ENCODE measurements at places on chromosomes 6 and 20.

GRCh38 chr6:167056370-167056769, 57.2 kb downstream of the CEP43 start:
- DNase-seq = no peak

DNA sequence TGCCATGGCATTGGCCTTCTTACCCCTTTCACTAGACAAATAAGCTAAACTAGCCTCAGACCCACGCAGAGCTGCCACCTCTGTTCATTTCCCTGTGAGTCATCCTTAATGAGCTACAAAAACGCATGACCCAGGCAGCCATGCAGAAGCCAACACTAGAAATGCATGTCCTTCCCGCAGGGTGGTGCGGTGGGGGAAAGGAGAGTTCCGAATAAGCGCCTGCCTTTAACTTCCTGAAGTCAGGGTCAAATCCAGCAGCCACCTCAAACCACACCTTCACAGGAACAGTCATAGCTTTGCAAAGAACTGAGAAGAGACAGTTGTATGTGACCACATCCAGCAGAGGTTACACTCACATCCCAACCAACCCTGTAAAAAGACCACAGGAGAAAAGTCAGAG, 40.4 kb downstream of the IRF4 start:
- DNase-seq = no peak

DNA sequence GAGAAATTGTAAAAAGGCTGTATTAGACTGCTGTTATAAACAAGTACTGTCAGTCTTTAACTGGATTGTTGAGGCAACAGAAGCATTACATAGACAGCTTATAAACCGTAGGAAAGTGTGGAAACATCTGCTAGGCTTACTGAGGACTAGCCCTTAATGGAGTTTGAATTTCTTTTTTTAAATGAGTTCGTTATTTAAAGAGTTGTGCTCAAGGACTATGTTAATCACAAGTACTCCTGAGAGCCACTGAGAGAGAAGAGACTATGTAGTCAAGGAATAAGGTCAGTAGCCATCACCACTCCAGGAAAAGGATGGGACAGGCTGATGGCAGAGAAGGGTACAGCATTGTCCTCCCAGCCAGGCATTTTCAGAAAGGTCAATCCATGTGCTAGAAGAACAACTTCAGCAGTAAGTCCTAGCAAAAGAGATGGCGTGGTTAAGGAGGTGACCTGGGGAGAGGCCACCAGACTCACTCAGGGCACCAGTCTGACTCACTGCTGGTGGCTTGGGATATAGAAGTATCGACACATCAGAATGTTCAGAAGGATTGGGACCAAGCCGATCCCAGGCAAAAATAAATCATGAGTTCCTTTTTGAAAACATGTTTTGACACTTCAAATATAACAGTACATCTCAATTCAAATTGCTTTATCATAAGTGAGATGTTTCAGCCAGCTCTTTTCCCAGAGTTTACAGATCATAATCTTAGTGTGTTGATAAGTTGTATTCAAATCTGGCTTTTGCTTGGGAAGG, 6.4 kb downstream of the RPS12 start:
- no peak for DNase-seq

GRCh38 chr6:40584741-40585140, 2.4 kb downstream of the LRFN2 start:
- DNase-seq = no peak

- DNase-seq = no peak
Observed at GRCh38 chr6:63663147-63663955, 27.7 kb downstream of the PHF3 start.

GRCh38 chr6:12474167-12475140, 184.3 kb downstream of the EDN1 start:
- DNase-seq = no peak

GRCh38 chr6:126054258-126054702, 67.9 kb downstream of the TRMT11 start:
- no peak for DNase-seq

DNA sequence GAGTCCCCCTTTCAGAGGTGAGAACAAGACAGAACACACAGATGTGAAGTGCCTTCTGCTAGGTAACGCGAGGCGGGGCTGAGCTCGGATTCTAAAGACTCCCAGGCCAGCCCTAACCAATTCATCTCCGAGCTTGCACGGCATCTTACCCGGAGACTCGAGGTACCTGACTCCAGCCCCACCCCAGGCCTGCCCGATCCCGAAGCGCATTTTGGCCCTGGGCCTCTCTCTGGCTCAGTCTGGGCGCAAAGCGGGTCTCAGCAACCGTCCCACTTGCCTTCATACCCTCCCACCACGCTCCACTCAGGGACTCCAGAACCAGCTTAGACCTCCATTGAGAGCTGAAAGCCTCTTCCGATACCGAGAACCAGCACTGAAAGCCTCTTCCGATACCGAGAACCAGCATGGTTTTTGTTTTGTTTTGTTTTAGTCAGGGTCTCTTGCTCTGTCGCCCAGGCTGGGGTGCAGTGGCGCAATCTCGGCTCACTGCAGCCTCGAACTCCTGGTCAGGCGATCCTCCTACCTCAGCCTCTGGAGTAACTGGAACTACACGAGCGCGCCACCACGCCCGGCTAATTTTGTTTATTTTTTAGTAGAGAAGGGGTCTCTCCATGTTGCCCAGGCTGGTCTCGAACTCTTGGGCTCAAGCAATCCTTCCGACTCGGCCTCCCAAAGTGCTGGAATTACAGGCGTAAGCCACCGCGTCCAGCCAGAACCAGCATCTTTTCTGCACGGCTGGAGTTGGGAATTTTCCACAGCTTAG, 557 bp upstream of the DYNLRB1 start:
- no peak for DNase-seq

DNA sequence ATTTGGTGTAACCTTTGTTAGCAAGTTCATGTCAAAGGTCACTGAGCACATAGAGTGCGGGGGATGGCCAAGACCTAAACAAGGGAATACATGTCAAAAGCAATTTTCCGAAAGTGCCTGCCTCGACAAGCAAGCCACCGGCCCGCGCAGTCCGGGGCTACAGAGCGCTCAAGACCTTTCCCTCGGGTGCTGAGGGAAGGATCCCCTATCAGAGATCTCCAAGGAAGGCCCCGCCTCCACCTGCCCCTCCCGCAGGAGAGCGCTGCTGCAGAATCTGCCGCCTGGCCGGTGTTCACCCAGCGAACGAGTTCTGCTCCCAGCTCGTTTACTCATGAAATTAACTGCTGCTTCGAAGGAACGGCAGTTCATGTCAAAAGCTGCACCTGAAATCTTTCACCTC, 252.7 kb downstream of the BMP7 start:
- no peak for DNase-seq

DNA sequence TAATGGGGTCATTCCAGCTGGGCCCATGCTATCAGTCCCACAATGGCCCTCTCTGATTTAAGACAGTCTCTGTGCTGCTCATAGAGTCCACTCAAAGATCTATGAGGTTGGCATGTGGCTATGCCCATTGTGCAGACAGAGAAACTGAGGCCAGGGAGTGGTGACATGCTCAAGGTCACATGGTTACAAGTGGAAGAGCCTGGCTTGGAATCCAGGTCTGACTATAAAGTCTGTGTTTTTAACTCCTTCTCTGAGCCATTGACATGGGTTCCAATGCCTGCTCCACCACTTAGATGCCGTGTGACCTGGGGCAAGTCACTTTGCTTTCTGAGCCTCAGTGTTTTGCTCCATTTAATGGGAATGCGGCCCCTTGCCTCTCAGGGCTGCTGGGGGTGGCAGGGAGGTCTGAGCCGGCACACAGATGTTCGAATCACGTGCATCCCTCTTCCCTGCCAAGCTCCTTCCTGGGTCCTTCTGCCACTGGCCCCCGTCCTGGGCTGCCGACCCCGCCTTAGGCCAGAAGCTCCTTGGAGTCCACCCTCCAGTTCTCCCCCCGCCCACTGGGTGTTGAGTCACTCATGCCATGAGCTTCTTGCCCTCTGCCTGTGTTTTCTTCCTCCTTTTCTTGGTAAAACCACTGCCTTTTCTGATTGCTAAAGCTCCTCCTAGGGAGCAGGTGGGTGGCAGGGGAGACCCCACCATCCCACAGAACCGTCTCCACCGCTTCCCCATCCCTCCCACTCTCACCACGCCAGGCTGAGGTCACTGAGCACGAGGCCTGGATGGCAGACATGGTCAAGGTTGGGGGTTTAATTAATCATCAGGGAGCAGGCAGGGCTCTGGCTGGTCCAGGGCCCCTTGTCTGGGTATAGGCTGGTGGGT, 35.7 kb downstream of the CEBPB start:
- no peak for DNase-seq

DNA sequence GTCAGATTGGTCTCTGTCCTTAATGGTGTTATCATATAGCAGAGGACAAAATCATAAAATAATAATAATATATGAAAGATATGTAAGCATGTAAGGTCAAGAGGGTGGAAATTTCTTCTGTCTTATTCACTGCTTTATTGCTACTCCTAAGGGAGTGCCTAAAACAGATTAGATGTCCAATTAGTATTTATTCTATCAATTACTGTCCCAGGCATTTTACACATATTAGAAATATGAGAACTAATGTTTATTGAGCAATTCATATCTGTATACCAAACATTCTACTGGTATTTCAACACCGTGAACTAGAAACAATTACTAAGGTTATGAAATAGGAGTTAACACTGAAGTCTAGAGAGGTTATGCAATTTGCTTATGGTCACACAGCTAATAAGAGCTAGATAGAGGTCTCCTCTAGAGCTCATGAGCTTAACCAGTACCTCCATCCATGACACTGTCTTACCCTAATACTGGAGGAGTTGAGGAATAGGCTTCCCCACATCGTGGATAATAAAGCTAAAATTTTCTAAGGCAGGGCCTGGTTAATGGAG, 302.3 kb downstream of the PLCB1 start:
- DNase-seq = no peak

DNA sequence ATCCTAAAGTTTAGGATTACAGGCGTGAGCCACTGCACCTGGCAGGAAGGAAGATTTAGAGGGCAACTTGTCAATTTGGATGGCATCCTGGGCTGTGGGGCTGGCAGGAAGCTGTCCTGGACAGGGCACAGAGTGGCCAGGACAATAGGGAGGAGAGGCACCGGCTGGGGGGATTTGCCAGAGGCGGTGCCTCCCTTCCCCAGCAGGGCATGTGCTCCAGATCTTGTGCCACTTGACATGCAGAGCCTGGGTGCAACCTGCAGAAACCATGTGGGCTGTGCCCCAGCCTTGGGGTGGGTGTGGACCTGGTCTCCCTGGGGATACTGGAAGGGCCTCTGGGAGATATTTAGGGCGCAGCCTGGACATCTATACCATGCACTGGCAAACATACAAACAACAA, 58.6 kb upstream of the EEF1A1 start:
- no peak for DNase-seq

GRCh38 chr6:69232911-69233448, 563.8 kb downstream of the LMBRD1 start:
- DNase-seq = peak; percentile 75
